Activated naive CD4-positive, alpha-beta T cell treated with anti-CD3 and anti-CD28 coated beads, Interleukin-2, amount 50 U/mL, for 72 hours (primary cell): ENCODE measurements at places on chromosomes 2 and 18. TPM values are rescaled to one million over a fixed set of nuclear protein-coding genes. Genes with fewer than 3 reads are reported as not detected.

HOXD12 gene
- total RNA-seq, result not detected

CIDEA gene
- total RNA-seq, result not detected

PFN4 gene
- total RNA-seq, result not detected

MAB21L4 gene
- not detected for total RNA-seq

KIF1A gene
- total RNA-seq, result 6.6 TPM

CCDC150 gene
- 24.0 TPM for total RNA-seq

LRRTM4 gene
- total RNA-seq, result not detected

MLPH gene
- not detected for total RNA-seq

STPG4 gene
- not detected for total RNA-seq

MALL gene
- total RNA-seq, result not detected

EML6 gene
- 0.30 TPM for total RNA-seq

DCDC2C gene
- not detected for total RNA-seq

GRCh38 chr2:65744477-65745200, 312.2 kb upstream of the SPRED2 start:
- DNase-seq, result no peak

- no peak for DNase-seq
Measured at GRCh38 chr2:10635430-10635829, 54.3 kb downstream of the NOL10 start.

GRCh38 chr2:119290859-119291587, 67.4 kb downstream of the STEAP3 start:
- DNase-seq, result peak; percentile 83

- no peak for DNase-seq
Measured at GRCh38 chr18:62953663-62954062, 238.3 kb downstream of the PHLPP1 start.

DNA sequence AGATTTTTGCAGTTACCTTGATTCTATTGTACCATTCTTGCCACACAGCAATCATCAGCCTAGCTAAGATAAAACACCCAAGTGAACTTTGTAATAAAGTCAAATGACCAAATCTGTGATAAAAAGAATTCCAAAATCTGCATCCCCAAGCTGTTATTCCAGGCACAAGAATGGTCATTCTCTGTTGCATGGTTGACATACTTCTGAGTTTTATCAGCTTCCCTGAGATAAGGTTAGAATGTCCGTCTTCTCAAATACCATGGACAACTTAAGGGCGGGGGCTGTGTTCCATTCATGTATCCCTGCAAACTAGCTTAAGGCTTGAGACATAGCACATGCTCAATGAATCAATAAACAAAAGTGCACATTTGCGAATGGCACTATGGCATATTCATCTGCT, 8.1 kb upstream of the BMP10 start:
- no peak for DNase-seq

- DNase-seq, result no peak
Measured at GRCh38 chr2:7018282-7018701, 101.1 kb downstream of the RNF144A start.

- DNase-seq, result no peak
Measured at GRCh38 chr2:72919414-72920317, 2.3 kb downstream of the EMX1 start.

DNA sequence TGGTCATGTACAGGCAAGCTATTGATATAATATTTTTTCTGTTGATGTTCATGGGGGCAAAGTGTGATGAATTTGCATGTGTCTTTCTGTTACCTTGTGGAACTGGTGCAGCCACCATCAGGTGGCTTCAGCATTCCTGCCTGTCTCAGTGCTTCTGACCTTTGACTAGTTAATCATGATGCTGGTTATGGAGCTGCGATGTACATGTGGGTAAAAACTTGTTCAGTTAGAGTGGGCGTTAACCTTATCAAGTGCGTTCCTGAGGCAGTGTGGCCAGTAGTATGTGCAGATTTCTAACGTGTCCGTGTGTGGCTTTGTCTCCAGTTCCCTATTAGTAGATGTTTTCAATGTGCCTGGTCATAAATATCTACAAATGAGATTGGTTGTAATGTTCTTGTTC, 127.4 kb upstream of the ZSWIM2 start:
- DNase-seq, result no peak

- DNase-seq, result no peak
Measured at GRCh38 chr2:239470151-239470900, 69.5 kb upstream of the HDAC4 start.

- DNase-seq, result no peak
Measured at GRCh38 chr2:33363325-33364298, 112.8 kb upstream of the RASGRP3 start.

- no peak for DNase-seq
Measured at GRCh38 chr18:22446325-22446724, 28.6 kb upstream of the CTAGE1 start.

DNA sequence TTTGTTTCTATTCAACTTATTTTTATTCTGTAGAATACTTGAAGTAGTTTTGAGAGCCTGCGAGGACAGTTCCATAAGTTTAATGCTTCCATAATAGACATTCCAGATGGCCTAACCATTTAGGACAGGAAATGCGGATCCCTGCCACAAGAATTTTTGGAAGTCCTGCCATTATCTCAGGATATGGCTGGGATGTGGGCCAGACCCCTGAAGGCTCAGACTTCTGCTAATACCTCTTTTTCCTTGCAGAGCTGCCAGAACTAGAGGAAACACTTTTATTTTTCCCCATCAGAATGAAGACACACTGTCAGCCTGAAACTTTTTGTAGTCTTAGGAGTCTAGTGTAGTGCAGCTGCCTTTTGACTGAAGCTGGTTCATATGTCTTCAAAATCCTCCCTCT, 806.5 kb downstream of the TDRD15 start:
- DNase-seq, result no peak

DNA sequence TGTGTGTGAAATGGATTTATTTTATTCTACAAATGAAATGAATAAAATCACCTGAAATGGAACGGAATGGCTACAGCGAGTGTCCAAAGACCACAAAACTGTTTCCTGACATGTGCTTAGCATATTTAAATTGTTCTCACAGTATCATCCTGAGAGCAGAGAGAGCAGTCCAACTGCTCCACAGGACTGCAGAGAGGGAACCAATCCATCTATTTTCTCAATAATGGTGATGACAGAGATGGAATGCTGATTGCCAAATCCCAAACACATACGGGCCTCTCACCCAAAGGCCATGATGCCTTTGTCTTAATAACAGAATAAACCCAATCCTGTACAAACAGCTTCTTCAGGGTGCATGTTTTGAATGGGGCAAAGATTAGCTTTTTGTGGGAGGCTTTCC, 41.1 kb downstream of the STAT1 start:
- DNase-seq, result no peak

DNA sequence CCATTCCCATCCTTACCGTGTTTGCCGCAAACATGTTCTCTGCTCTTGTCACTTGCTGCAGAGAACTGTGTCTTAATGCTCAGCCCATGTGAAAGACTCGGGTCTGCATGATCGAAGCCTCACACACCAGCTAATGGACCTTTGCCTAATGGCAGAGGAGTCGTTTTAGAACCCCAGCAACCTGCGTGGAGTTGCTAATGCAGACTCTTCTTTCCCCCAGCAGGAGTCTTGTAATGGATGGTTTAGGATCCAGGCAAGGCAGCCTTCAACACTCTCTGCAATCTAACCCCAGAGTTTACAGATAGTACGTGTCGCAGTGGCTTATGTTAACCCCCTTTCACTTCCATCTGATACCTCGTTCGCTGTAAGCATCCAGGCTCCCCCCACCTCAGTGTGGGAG, 316.4 kb downstream of the AGAP1 start:
- no peak for DNase-seq

DNA sequence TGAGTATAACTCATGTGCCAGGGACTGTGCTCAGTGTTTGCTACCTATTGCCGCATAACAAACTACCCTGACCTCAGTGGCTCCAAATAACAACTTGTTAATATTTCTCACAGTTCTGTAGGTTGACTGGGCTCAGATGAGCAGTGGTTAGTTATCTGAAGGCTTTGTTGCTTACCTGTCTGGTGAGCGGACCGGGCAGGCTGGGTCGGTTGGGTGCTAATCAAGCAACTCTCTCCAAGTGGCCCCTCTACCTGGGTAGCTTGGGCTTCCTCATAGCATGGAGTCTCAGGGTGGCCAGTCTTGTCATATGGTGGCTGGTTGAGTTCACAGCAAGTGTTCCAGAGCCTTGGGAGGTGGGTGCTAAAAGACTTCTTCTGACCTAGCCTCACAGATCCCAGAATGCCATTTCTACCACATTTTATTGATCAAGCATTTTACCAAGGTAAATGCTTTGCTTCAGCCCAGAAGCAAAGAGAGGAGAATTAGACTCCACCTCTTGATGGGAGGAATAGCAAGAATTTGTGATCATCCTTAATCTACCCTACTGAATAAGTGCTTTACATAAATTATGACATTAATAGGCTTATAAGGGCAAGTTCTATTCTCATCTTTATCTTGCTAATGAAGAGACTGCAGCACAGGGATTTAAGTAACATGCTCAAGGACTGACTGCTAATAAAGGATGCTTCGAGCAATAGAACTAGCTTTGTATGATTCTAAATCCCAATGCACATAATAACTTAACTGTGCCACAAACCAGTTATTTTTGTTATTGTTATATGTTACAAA, 16.9 kb downstream of the RAB31 start:
- DNase-seq, result no peak

DNA sequence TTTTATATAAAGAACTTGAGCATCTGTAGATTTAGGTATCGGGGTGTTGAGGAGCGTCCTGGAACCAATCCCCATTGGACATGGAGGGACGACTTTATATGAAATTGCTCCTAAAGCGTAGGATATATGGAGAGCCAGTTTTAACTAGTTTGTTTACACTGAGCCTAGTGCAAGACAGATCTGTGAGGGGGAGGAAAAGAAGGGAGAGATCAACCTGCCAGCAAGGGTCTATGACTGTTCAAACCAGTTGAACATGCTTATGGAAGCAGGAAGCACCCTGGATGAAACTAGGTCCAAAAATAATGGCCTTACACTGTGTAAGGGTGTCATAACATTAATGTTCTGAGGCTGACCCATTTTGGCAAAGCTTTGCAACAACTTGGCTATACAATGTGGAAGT, 34.0 kb upstream of the SLC40A1 start:
- no peak for DNase-seq

GRCh38 chr18:48072428-48073204, 142.2 kb upstream of the SMAD2 start:
- DNase-seq, result no peak

DNA sequence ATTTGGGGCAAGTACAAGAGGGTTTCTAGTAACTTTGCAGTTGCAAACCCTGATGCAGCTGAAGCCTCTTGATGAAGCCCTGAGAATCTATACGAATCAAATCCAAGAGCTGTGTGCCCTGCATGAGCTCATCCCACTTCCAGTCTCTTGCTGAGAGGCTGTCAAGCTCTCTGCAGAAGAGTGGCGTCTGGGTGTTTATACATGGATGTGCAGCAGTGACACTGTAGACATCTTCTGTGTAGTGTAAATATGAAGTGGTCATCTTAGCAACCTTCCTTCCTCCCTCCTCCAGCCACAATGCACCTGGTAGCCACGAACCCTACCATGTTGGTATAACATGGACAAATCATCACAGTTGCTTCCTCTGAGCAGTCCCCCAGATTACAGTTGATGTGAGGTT, 18.4 kb upstream of the KIAA2012 start:
- DNase-seq, result no peak

DNA sequence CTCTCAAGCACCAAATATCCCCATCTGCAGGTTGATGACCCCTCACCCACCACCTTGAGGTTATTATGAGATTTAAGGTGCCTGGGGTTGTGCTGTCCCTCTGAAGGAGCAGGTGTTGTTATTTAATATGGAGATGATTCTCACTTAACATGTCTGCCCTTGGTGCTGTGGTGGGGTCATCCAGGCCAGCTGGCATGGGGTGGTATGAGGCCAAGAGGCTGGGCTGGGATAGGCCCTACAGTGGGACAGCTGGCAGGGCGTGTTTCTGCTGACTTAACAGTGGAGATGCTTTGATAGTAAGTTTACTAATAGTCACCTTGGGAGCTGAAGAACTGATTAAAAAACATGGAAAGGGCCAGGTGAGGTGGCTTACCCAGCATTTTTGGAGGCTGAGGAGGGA, 22.4 kb downstream of the SERPINB12 start:
- no peak for DNase-seq

GRCh38 chr18:67509741-67510391, 6.7 kb downstream of the DSEL start:
- DNase-seq, result no peak

GRCh38 chr2:173719471-173719870, 245.7 kb downstream of the SP3 start:
- DNase-seq, result no peak

DNA sequence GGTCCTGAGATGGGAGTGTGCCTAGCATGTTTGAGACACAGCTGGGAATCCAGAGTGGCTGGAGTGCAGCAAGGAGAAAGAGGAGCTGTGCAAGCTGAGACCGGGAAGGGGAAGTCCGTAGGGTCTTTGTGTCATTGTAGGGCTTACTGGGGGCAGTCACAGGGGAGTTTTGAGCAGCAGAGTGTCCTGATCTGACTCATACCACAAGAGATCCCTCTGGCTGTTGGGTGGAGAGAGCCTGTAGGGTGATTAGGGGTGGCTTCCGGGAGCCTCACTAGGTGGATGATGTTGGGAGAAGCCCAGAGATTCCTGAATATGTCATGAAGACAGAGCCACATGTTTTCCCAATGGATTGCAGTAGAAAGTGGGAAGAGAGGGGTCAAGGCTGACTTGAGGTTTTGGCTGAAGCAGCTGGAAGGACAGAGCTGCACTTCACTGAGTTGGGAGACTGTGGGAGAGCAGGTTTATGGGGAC, 30.9 kb downstream of the FHOD3 start:
- DNase-seq, result no peak

GRCh38 chr2:197079832-197080555, 153.5 kb upstream of the PGAP1 start:
- no peak for DNase-seq

DNA sequence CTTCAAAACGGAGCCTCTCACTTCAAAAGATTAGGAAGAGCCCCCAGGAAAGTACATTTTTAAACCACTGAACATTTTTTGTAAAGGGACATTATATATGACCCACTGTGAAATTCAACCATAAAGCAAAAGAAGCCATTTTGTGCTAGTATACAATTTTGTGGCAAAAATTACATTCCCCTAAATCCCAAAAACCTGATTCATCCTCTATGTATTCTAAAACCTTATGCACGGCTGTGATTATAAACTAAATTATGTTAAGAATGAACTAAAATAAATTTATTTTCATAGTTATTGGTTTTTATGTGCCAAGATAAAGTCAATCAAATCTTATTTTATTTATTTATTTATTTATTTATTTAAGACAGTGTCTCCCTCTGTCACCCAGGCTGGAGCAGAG, 48.5 kb downstream of the RTN4 start:
- DNase-seq, result no peak

GRCh38 chr2:201452058-201452921, 750 bp downstream of the STRADB start:
- no peak for DNase-seq

GRCh38 chr2:6233993-6234392, 541.8 kb downstream of the SOX11 start:
- DNase-seq, result no peak
